ENCODE measurements at places on chromosomes 3 and 15. TPM values are rescaled to one million over a fixed set of nuclear protein-coding genes. Genes with fewer than 3 reads are reported as not detected.

PP2D1 gene
- not detected for total RNA-seq

GRCh38 chr3:2098398-2099027 lies at the start of gene CNTN4:
Gene CNTN4, plus strand, starts transcription at chr3:2098866.
- H3K36me3 ChIP-seq: no peaks in the 10 kb centered on the region
- H3K4me3 ChIP-seq: peak within 1 kb of the TSS; percentile 43
- peaks cover 52% of the 10 kb centered on the region for H3K27me3 ChIP-seq
- peaks cover 5% of the 10 kb centered on the region for H3K4me1 ChIP-seq
- no peak for DNase-seq

DNA sequence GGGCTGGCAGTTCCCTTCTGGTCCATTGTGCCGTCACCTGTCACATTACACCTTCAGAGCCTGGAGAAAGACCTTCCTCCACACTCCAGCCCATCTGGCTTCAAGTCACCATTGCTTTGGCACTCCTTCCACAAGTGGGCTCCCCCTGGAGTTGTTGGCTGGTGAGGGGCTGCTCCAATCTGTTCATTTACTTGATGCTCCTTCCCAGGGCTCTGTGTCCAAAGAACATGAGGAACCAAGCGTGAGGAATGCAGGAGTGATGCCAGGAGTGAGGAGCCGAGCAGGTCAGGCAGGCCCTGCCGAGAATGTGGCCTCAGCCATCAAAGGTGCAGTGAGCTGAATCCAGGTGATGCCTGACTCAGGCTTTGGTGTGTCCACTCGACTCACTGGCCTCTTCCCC lies 57.2 kb downstream of the OXNAD1 start:
- peaks cover 12% of the 10 kb centered on the region for H3K36me3 ChIP-seq
- no peak for DNase-seq
- H3K27me3 ChIP-seq: no peaks in the 10 kb centered on the region
- peak overlapping the region; percentile 70 for H3K27ac ChIP-seq

- H3K27ac ChIP-seq: no peak overlapping the region
- no peaks in the 10 kb centered on the region for H3K36me3 ChIP-seq
- no peak for DNase-seq
- no peaks in the 10 kb centered on the region for H3K4me1 ChIP-seq
Measured at GRCh38 chr15:48574187-48574586, 71.3 kb downstream of the FBN1 start.

INSYN1 gene
- total RNA-seq: not detected

DNA sequence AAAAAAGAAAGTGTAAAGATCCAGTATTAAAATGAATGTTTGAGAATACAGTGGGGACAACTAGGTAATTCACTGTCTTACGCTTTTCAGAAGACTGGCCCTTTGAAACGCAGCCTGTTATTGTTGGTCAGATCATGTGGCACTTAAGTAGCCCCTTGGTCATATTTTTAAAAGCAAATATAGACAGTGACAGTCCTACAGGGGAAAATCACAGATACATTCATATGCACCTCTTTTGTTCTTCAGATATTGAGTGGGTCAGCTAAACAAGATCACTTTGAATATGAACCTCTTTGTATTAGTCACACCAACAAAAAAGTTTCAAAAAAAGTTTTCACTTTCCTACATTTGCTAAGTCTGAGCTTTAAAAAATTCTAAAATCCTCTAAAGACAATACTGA lies 36.0 kb downstream of the TIGIT start:
- H3K4me1 ChIP-seq: peaks cover 24% of the 10 kb centered on the region
- no peak overlapping the region for H3K4me3 ChIP-seq
- no peaks in the 10 kb centered on the region for H3K27me3 ChIP-seq
- H3K27ac ChIP-seq: no peak overlapping the region

DNA sequence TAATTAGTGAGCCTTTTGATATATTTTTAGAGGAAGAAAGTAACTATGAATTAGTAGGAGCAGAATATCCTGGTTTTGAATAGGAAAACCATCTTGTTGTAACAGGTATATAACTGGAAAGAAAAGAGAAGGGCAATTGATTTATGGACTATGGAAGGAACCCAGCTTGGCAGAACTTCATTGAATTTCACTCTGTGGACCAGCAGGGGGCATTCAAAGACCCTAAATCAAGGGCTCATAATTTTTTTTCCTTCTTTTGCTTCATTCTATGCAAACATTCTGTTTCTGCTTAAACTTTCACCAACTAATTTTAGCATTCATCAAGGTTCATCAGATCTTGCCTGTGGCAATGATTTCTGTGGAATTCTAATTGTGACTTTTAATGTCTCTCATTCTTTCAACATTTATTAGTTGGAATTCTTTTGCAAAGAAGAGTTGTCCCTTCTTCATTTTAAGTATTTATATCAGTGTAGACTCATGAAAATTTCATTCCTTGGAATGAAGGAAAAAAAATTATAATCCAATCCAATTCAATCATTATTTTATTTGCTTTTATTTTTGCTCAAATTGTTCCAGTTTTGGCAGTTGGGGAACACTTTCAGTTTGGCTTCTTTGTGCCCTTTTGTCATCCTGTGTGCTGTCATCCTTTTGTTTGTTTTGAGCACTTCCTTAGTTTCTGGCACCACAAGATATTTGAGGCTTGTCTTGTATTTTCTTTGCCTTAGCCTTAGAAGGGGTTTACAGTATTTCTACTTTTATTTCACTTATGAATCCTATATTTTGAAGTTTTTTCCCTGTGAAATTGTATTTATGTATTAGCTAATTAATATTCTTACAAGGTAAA lies 30.4 kb downstream of the NXPE3 start:
- no peak for DNase-seq
- H3K4me3 ChIP-seq: peak overlapping the region; percentile 41
- H3K27me3 ChIP-seq: no peaks in the 10 kb centered on the region

AP3B2 gene
- 0.10 TPM for total RNA-seq

GPR87 gene
- total RNA-seq: not detected

FGF12 gene
- not detected for total RNA-seq

DNA sequence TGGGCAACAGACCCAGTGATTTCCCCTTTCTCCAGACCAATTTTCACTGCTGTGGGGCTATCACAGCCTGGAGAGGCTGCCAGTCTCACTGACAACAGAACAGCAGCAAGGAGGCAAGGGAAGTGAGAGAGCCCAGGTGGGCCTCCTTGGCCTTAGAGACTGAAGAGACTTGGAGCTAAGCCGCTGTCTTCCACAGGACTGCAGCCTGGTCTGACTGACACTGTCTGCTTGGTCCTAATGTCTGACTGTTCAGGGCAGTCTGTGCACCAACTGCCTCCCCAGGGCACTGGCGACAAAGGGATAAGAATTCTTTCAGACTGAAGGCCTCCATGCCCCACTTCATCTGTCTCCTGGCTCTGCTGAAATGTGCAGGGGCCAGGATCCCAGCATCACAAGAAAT lies 11.5 kb downstream of the POMGNT2 start:
- peaks cover 7% of the 10 kb centered on the region for H3K36me3 ChIP-seq
- H3K4me1 ChIP-seq: peaks cover 22% of the 10 kb centered on the region
- no peak overlapping the region for H3K27ac ChIP-seq

- H3K36me3 ChIP-seq: no peaks in the 10 kb centered on the region
- H3K27me3 ChIP-seq: no peaks in the 10 kb centered on the region
- no peak for DNase-seq
- no peak overlapping the region for H3K27ac ChIP-seq
Measured at GRCh38 chr3:174986685-174987084, 127.6 kb downstream of the NAALADL2 start.

LRTM1 gene
- total RNA-seq: not detected

DNA sequence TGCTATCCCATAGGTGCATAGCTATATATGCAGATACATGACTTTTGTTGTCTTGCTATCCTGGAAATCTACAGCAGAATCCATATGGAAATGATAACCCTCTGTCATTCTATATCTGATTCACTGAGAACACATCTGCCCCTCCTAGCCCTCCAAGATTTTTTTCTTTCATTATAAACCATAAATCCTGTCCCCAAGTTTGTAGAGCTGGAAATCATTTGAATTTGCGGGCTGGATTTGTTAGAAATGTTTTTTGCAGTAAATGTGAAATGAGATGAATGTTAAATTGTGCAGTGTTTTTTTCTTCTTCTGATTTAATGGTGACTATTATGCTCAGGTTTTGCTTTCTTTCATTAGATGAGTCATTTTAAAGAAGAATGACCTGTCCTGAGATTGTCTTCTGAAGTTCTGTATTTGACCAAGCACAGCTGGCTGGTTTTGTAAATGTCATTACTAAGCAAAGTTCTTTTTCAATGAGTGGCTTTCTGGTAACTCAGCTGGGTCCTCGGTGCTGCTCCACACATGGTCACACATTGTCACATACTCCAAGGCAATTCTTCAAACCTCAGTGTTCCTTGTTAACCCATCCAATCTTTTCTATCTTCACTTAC lies 25.3 kb upstream of the ABHD17C start:
- no peak overlapping the region for H3K4me3 ChIP-seq
- no peak overlapping the region for H3K27ac ChIP-seq
- peaks cover 3% of the 10 kb centered on the region for H3K36me3 ChIP-seq
- DNase-seq: no peak
- H3K4me1 ChIP-seq: no peaks in the 10 kb centered on the region

DNA sequence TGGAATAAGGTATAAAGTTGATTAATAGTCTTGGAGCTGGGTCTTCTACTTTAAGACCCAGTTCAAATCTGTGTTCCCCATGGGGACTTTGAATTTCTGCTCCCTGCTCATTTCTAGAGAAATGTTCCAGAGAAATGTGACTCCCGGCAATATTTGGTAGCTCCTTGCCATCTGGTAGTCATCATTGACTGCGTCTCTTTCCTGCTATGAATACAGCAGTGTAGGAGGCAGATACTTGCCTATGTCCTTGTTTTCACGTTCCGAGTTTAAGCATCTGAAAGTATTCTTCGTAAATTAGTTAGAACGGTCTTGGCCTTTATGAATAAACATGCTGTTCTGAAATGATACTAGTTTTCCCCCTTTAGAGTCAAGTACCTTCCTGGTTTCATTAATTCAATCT lies 352.9 kb downstream of the PTPRG start:
- no peak overlapping the region for H3K27ac ChIP-seq
- no peaks in the 10 kb centered on the region for H3K27me3 ChIP-seq

- H3K4me3 ChIP-seq: no peak overlapping the region
- no peaks in the 10 kb centered on the region for H3K27me3 ChIP-seq
- H3K27ac ChIP-seq: peak overlapping the region; percentile 74
- peaks cover 24% of the 10 kb centered on the region for H3K4me1 ChIP-seq
Measured at GRCh38 chr3:9168241-9168741, 81.2 kb downstream of the SRGAP3 start.

GP9 gene
- 68.5 TPM for total RNA-seq

- peak overlapping the region; percentile 99 for H3K27ac ChIP-seq
- H3K4me1 ChIP-seq: peaks cover 43% of the 10 kb centered on the region
- no peaks in the 10 kb centered on the region for H3K27me3 ChIP-seq
- peak overlapping the region; percentile 96 for H3K4me3 ChIP-seq
- H3K36me3 ChIP-seq: peaks cover 5% of the 10 kb centered on the region
- peak; percentile 20 for DNase-seq
Measured at GRCh38 chr3:122415104-122415744, 638 bp downstream of the WDR5B start.

REC114 gene
- total RNA-seq: not detected
